ENCODE measurements at places on chromosomes 3 and 15.
A peak's percentile ranks its signal among the peaks of the same experiment; 100 is the strongest.

DNA sequence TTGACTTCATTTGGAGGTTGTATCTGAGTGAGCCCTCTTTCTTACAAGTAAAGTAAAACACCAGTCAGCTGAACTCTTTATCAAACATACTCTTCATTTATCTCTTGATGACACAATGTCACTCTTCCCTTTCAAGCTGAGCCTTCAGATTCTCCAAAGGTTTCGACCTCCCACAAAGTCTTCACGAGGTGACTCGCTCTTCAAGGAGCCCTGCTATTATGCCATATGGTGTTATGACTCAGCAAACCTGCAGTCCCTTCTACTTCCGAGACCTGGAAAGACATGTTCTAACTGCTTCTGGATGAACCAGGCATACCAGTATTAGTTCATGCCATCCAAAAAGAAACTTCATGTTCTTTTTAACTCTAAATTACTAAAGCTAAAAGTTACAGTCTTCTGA, 23.1 kb downstream of the AADAC start:
- peak; percentile 35 for DNase-seq

GRCh38 chr15:65021488-65021887, 8.0 kb downstream of the MTFMT start:
- no peak for DNase-seq

DNA sequence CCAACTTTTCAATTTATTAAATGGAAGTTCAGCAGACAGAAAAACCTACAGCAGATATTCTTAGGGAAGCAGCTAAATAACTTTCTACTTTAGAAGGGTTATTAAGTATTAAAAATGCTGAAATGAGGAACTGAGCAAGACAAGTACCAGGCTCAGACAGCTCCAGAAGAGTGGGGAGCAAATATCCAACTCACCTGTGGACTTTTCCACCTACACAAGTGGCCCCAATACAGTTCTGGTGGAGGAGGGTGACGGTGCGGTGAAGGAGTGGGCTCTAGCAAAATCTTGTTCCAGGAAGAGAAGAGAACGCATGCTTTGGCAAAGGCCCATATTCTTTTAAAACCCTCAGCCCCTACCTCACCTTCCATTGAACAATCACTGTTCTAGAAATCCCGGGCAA, 129.7 kb upstream of the LMOD3 start:
- no peak for DNase-seq

- no peak for DNase-seq
Observed at GRCh38 chr15:69568173-69569009, 115.8 kb downstream of the RPLP1 start.

DNA sequence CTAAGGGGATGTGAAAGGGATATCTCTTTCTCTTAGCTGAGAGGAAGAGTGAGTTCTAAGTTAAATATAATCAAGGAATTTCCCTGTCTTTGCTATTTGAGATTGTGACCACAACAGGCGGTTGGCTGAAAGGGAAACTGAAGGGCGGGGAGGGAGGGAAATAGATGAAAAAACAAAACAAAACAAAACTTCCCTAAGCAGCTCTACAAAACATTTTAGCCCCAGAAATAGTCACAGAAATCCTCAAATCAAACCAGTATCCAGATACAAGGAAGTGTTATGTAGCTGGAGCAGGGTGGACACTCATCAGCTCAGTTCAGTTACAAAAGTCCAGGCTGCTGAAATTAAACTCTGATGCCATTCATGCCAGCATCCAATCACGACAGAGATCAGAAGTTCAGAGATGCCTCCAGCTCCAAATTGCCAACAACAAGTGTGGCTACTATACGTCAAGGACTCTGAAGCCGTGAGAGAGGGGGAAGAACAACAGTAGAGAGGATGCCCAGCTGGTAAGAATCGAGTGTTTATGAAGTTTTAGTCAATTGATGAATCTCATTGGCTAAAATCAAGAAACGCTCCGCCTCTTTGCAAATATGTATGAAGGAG, 319 bp upstream of the TP63 start:
- DNase-seq = no peak

GRCh38 chr15:70197945-70198361, 100.2 kb upstream of the TLE3 start:
- no peak for DNase-seq

DNA sequence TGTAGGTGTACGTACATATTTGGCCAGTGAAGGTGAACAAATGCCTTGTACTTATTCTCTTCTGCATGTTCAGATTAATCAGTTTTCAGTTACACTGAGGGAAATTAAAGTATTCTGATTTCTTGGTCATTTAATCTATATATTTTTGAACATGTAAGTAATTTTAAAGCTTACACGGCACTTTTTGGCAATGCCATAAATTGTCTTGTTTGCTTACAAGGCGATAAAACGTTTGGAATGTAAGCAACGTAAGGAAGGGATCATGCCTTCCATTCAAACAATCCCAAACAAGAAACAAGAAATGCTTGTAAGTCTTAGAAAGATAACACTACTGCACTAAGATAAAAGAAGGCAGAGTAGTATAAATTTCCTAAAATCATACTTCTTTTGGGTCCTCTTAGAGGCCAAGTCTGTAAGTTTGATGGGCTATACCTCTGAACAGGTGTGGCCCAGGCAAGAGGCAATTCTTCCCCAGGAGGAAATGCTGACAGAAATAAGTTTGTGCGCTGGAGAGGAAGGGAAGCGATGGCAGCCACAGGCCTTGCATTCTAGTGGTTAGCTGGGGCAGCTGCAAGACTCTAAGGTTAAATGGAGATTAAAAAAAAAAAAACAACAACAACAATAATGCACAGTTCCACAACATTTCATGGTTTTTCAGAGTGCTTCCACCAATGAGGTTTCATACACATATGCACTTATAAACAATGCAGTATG, 73.8 kb downstream of the GOLIM4 start:
- DNase-seq = no peak

GRCh38 chr15:47862402-47862801, 145.1 kb downstream of the SEMA6D start:
- DNase-seq = no peak

DNA sequence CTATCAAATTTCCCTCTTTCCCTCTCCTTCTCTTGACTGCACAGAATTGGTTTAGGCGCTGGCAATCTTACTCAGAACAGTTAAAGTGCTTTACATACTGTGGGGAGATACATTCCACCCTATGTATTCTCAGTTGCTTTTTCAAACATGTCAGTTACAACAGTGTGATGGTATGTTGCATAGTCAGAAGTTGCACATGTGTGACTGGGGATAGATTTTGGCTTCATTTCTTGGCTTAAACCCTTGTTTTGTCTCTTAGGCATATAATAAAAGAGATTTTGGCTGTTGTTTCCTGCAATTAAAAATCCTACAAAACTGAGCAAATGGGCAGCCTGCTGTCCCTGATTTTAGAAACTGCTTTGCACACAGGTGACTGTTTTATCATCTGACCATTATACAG, 86.7 kb downstream of the PIK3R4 start:
- no peak for DNase-seq

- no peak for DNase-seq
Observed at GRCh38 chr3:54353546-54353945, 231.2 kb downstream of the CACNA2D3 start.

DNA sequence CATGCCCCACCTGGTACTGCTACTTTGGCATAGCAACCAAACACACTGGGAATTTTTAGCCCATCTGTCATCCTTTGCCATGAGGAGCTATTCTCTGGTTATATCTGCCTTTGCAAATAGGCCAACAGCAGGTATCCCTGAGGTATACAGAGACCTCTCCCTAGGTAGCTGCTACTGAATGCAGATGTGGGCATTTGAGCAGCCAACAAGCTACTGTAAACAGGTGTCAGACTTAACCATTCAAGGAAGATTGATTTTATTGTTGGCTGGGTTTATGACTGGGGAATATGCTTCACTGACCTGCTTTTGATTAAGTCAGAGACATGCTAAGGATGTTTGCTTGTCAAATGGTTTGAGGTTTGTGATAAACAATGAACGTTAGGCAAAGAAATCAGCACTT, 183.2 kb downstream of the OXSM start:
- no peak for DNase-seq

- no peak for DNase-seq
Observed at GRCh38 chr3:43364926-43365325, 78.6 kb downstream of the SNRK start.

DNA sequence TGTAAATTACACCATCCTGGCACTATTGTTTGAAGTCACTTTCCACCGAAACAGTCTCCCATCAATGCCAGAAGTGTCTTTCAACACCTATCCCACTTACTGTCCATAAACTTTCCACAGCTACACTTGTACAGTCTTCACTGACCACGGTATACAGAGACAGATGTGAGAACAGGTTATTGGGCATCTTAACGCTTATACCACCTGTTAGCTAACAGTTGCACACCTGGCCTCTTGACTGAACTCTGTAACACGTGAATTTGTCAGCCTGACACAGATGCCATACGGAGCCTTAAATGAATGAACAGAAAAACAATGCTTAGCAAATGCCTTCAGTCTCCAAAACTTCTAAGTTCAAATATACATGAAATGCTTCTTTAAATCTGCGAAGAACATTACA, 440.5 kb downstream of the SHQ1 start:
- no peak for DNase-seq

DNA sequence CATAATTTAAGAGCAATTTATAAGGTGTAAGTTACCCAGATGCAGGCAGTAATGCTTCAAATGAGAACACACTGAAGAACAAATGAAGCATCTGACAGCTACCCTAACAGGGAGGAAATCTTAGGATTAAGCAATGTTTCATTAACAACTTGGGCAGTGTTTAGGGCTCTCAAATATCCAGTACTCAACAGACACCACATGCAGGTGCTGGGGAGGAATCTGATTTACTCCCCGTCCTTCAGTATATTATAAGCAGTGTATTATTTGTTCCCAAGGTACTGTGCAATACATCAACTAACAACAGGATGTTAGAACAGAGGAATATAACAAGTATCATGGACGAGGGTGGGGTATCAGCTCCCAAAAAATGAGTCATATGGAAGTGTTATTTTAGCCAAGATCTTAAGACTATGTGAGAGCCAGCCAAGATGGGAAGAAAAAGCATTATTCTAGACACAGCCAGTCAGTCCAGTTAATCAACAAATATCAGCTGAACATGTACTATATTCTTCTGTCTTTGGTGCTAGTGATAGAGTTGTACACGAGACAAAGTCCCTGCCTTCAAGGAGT, 20.4 kb downstream of the BTBD1 start:
- DNase-seq = no peak

GRCh38 chr15:71632576-71633195, 177.7 kb upstream of the NR2E3 start:
- DNase-seq = no peak

DNA sequence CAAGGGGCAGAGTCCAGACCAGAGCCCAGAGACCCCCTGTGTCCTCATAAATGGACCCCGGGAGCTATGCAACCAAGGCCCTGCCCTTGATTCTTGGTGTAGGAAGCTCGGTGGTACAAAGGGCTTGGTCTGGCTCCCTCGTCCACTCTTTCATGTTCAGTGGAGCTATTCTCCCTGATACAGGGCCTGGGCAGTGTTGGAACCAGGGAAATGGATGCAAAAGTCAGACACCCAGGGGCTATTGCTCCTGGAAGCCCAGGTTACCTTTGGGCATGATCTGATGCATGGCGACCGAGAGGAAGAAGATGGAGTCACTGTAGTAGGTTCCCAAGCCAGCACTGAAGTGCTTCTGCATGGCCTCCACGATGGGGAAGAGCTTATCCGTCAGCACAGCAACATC, 44.5 kb downstream of the XXYLT1 start:
- no peak for DNase-seq

DNA sequence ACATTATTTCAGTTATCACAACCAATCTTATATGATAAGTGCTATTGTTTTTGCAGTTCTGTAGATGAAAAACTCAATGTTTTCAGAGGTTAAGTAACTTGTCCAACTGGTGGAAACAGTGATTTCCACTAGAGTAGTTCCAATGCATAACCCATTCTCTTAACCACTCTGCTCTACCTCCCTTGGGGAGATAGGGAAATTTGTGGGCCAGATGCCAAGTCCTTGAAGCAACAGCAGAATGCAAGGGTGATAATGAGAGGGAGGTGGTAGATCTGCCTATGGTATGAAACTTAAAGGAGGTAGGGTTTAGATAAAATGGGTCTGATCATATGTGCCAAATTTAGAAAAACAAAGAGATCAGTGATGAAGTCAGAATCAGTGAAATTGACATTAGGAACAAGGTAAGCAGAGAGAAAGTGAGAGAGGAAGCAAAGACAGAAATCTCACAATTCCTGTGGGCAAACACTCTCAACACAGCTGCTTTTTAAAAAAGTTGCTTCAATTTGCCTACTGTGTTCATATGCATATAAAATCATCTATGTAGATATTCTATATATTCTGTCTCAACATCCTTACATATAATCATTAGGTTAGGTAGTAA, 50.5 kb upstream of the UBP1 start:
- DNase-seq = no peak

DNA sequence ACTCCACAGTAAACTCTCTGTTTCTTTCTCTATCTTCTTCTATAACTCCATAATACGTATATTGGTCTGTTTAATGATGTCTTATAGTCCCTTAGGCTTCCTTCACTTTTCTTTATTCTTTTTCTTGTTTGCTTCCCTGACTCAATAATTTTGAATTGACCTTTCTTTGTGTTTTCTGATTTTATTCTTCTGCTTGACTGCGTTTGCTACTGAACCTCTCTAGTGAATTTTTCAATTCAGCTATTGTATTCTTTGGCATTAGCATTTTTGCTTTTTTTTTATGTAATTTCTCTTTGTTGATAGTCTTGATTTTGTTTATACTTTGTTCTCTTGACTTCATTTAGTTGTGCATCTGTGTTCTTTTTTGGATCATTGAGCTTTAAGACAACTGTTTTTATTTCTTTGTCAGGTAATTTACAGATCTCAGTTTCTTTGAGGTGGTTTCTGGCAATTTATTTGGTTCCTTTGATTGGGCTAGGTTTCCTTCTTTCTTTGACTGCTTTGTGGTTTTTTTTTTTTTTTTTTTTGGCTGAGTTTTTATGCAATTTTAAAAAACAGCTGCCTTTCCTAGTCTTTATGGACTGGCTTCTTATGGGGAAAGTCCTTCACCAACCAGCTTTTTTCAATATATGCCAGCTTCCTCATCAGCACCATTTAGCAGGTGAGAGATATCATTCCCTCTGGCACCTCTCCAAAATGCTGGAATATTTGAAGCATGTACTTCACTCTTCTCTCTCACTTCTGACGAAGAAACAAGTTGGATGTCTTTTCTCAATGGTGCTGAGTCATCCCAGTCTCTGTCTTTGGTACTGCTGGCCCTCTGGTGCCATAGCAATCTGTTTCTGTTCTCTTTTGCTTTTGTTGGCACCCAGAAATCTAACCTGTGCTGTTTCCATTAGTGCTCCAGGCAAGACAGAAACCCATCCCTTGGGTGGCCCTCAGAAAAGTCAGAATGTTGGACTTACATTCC, 17.6 kb downstream of the RSRC1 start:
- DNase-seq = no peak
